ENCODE measurements at places on chromosomes 7 and 10.

DNA sequence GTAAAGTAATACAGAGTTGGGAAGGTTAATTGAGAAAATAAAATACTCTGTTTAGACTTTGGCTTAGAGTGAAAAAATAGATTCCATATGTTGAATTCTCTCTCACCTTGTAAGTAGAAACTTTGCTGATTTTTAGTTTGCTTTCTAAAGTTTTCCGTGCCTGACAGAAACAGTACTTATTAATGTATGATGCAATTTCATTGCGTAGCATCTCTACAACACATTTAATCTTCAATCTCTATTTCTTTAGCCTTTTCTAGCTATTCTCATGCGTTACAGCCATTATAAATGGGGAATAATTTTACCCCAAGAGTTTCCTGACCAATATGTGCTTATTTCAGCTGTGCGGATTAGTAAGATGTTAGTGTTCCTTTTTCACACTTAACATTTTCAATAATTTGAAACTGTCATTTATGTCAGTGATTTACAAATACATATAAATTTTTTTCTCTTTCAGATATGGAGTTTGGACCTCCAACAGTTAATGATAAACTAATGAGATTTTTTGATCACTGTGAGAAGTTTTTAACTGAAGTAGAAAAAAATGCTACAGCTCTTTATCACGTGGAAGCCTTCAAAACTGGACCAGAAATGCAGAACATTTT, 3.3 kb downstream of the MINPP1 start:
- DNase-seq, result no peak

GRCh38 chr10:77146712-77147336, 490.8 kb downstream of the KCNMA1 start:
- no peak for DNase-seq

DNA sequence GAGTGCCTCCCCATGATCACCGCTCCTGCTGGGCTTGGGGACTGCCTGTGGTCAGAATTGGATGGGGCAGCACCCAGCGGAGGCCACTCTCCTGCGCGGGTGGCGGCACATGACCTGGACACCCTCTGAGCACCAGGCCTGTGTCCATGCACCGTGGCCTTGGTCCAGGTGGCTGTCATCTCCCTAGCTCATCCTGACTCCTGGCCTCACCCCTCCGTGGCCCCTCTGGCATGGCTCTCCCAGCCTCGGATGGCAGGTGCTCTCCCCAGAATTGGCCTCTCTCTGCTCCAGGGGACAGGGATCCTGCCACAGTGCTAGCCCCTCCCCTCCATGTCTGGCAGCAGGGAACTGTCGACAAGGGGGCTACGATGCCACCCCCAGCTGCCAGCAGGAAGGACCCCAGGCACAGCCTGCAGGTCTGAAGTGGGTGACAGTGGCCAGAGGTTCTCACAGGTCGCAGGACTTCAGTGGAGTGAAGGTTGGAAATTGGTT, 37.2 kb upstream of the BTBD16 start:
- DNase-seq, result no peak

DNA sequence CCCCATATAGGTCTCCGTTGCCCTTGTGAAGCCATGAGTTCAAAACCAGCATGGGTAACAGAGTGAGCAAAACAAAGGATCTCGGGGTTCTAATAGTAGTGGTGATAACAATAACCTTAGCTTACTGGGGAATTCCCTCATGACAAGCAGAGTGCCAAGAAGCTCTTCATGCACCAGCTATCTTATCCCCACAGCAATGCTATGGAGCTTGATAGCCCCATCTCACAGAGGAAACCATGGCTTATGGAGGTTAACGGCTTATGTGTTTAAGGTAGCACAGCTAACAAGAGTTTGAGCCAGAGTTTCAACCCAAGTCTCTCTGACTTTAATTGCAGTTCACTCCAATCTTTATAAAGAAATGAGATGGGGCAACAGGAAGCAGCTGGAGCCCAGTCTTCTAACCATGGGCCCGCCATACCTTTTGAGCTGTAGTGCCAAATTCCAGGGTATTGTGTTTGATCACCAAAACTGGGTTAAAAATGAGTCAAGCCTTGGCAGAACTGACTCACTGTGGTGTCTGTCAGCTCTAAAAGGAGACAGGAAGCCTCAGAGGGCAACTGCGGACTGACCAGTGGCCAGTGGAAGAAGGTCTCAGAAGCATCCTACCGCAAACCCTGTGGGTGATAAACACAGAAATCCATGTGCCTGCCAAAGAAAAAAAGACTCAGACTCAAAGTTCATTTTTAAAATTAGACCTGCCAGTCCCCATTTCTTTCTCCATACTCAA, 16.5 kb upstream of the PLAU start:
- peak; percentile 51 for DNase-seq

- DNase-seq, result no peak
Measured at GRCh38 chr10:123149162-123149567, 1.2 kb downstream of the HMX2 start.

- no peak for DNase-seq
Measured at GRCh38 chr7:22445140-22445743, 54.7 kb downstream of the STEAP1B start.

- DNase-seq, result no peak
Measured at GRCh38 chr7:44080686-44081265, 1.6 kb downstream of the POLM start.

- DNase-seq, result no peak
Measured at GRCh38 chr7:26212921-26213718, 11.6 kb downstream of the CBX3 start.

DNA sequence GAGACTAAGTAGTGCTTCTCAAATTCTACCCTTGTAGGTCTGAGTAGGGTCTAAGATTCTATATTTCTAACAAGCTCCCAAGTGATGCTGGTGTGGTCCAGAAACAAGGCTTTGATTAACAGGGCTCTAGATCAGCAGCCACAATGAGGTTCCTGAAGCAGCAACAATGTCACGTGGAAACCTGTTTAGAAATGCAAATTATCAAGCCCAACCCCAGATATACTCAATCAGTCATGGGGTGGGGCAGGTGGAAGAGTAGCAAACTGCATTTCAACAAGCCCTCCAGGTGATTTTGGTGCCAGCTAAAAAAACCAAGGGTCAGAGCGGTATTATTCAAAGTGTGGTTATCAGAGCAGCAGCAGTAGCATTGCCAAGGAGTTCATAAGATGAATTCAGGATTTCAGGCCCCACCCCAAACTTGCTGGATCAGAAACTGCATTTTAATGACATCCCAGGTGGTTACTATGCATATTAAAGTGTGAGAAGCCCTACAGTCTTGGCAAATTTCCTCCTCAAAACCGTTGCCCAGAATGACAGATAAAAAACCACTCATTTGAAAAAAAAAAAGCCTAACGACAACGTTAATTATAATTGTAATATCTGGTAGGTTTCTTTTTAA, 199.2 kb downstream of the AHR start:
- DNase-seq, result no peak

GRCh38 chr7:32559480-32559879, 64.2 kb downstream of the AVL9 start:
- DNase-seq, result no peak

DNA sequence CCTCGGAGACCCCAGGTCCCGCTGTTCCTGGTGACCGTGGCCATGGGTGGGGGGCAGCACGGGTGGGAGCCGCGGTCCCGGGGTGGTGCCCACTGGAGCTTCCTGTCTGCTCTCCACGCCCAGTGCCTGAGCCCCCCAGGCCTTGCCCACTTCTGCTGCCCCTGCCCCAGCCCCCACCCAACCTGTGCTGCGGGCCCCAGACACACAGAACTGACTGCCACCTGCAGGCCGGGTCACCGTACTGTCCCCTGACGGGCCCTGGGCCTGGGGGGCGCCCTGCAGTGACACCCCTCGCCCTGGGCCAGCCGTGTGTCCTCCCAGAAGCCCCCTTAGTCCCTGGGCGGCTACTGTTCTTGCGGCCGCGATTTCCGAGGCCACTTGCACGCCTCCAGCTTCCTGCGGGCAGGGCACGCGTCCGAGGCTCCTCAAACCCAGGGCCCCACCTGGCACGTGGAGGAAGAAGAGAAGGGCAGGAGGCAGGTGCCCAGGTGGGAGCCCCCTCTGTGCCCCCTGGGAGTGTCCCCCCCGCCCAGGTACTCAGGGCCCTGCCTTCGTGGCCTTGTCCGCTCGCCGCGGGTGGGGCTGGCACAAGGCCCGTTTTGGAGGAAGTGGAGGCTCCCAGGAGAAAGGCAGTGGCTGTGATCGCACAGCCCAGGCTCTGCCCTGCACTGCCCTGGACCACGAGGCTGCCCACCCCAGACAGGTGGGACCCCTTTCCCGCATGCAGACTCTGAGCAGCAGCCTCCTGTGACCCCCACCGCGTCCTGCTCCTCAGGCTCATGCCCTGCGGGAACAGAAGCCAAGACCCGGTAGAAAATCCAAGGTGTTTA, 10.4 kb downstream of the TMEM184A start:
- DNase-seq, result no peak

DNA sequence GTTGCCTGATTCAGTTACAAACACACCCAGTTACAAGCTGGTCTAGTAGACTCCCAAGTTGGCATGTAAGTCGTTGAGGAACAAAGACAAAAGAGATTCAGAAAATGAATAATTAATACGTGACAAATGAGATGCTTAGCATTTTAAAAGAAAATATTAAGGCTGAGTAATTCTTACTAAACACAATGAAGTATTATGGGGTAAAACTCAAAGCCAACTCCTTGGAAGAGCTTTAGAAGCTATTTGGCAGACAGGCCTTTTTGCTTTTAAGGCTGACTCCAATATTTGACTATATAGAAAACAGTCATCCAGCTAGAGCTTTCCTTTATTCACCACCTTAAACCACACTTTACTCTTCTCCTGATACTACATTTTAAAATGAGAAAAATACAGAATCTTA, 5.4 kb downstream of the TRDMT1 start:
- DNase-seq, result no peak

GRCh38 chr10:69222157-69223027, 2.3 kb downstream of the HKDC1 start:
- DNase-seq, result peak; percentile 59

GRCh38 chr7:47500103-47500563, 81.8 kb downstream of the TNS3 start:
- DNase-seq, result no peak

DNA sequence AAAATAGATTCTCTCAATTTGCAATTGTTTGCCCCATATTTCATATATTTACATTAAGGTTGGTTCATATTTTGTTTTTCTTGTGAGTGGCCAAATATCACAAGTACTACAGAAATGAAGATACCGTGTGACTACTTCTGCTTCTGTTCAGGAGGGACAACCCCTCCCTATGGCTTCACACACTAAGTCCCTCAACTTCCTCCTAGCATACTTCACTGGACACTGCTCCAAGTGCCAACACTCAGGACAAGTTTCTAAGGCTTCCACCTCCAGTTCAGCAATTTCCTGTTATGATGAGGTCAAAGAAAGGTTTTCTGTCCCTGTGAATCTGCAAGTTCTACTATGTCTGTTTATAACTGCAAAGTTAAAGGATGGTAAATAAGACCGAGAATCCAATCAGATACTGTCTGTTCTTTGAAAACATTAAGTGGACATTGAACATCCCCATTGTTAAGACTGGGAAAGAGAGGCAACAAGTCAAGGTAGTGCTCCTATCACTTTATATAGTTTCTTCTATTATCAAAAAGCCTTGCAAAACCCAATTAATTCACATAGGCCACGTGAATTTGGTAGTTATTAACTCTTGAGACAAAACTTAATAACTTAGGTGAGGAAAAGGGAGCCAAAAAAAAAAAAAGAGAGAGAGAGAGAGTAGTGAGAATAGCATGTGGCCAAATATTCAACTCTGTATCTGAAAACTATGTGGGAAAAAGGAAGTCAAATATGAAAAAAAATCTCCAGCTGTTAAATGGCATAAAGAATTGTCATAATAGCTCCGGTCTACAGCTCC, 81.3 kb upstream of the DKK1 start:
- DNase-seq, result no peak

GRCh38 chr7:94395141-94396036, 694 bp downstream of the COL1A2 start:
- DNase-seq, result peak; percentile 84

- DNase-seq, result peak; percentile 64
Measured at GRCh38 chr7:71735961-71736556, 604.1 kb downstream of the GALNT17 start.

DNA sequence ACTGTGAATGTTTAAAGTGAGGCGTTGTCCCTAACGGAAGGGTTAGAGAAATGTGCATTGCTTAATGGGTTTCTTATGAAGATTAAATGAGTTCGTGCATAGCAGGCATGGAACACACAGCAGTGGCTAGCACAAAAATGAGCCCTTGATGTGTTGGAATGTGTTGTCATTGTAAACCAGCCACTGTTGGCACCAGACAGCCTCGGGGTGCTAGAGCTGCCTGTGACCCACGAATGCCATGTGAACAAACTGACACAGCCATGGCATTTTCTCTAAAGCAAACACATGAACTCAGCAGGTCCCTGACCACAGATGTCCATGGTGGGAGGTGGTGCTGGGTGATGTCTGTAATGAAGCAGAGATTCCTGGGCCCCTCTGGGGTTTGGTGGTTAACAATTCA, 111.1 kb upstream of the DPP6 start:
- DNase-seq, result no peak

DNA sequence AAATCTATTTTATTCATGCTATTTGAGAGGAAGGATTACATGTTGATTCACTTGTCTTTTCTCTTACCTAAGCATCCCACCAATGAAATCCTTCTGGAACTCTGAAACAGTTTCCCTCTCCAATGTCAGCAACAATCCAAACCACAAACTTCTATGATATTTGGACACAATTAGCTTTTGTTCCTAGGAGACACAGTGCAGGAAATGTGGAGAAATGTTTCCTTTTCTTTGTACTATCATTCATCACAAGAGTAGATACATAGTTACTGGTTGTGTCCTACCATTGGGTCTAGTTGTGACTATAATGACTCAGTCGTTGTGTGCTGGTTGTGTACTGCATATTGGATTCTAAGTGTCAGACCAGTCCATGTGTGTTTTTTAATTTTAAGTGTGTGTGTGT, 156.8 kb upstream of the MAGI2 start:
- DNase-seq, result peak; percentile 22

- DNase-seq, result peak; percentile 26
Measured at GRCh38 chr7:157432957-157433576, 96.3 kb downstream of the DNAJB6 start.

All from fibroblast of skin of abdomen (primary cell).